Airway epithelial cell (primary cell): ENCODE measurements at places on chromosomes 7 and 10. TPM values are rescaled to one million over a fixed set of nuclear protein-coding genes. Genes with fewer than 3 reads are reported as not detected.

PHKG1 gene
- 0.07 TPM in 1 of 2 replicates, not detected in the other for total RNA-seq

TEX47 gene
- total RNA-seq: not detected in 2 replicates

GIMAP8 gene
- total RNA-seq: 0.07 TPM in 1 of 2 replicates, not detected in the other

NUP205 gene
- total RNA-seq: 78.9 and 80.6 TPM in 2 replicates

FASTK gene
- total RNA-seq: 54.4 and 59.1 TPM in 2 replicates

ADAM22 gene
- 0.05 and 0.07 TPM in 2 replicates for total RNA-seq
